Cerebellum (tissue), 4 donors: ENCODE measurements at places on chromosomes 1 and 21. TPM values are rescaled to one million over a fixed set of nuclear protein-coding genes. Genes with fewer than 3 reads are reported as not detected.

- DNase-seq, result peak; percentile 80
Measured at GRCh38 chr1:9792156-9793042, 31.4 kb downstream of the CLSTN1 start.

- no peak for DNase-seq
Measured at GRCh38 chr1:218760601-218761570, 412.8 kb upstream of the LYPLAL1 start.

Gene SLC44A3
- 3.0 TPM for total RNA-seq

Gene ANKRD65
- total RNA-seq, result 1.1 TPM

- no peak for DNase-seq
Measured at GRCh38 chr1:161966067-161966466, 57.6 kb downstream of the OLFML2B start.

Gene IVL
- not detected for total RNA-seq

Gene PLXNA2
- total RNA-seq, result 45.1 TPM

Gene FMN2
- total RNA-seq, result 40.3 TPM

DNA sequence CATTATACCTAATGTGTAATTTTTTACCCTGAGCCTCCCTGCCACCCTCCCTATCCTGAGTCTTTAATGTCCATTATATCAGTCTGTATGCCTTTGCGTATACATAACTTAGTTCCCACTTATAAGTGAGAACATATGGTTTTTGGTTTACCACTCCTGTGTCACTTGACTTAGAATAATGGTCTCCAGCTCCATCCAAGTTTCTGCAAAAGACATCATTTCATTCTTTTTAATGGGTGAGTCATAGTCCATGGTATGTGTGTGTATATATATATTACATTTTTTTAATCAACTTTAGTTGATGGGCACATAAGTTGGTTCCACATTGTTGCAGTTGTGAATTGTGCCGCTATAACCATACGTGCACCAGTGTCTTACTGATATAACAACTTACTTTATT lies 477.1 kb upstream of the NEGR1 start:
- DNase-seq, result no peak

DNA sequence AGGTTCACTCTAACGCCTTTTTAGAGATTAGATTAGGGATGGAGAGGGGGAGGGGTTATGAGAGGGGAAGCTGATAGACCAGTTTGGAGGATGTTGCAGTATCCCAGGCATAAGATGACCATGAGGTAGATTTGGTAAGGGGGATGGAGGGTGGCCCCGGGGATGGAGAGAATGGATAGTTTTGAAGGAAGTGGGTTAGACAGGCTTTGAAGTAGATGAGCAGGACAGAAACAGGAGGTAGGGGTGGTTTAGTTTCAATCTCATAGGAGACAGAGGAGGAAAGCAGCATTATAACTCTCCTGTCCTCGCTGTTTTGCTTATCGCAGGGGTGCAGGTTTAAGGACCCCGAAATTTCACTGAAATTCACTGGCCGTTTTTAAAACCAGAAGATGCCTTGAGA lies 11.8 kb downstream of the UBIAD1 start:
- no peak for DNase-seq

Gene LRRC53
- total RNA-seq, result 0.27 TPM

DNA sequence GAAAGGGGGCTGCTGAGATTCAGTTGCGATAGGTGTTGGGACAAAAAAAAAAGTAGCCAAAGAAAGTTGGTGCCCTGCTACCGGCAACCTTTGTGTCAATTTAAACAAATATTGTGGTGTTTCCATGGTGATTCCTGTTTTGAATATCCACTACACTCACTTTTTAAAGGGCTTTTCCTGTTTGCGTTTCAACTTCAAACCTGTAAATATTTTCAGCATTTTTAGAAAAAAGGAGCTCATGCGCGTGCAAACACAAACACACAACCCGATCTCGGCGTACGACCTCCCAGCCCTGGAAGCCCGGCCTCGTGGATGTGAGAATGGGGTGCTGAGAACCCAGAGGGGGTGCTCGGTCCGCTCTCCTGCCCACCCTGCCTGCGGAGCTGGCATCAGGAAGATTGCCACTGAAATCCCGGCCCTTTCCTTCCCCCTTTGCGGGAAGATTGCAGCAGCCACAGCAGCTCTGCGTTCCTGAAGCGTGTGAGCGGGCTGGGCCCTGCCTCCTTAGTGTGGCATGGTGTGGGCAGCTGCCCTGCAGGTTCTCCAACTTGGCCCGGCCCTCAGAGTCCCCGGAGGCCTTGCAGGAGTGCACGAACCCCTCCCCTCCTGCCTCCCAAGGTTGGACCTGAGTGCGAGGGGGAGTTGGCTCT lies 34.8 kb downstream of the CASZ1 start:
- no peak for DNase-seq

DNA sequence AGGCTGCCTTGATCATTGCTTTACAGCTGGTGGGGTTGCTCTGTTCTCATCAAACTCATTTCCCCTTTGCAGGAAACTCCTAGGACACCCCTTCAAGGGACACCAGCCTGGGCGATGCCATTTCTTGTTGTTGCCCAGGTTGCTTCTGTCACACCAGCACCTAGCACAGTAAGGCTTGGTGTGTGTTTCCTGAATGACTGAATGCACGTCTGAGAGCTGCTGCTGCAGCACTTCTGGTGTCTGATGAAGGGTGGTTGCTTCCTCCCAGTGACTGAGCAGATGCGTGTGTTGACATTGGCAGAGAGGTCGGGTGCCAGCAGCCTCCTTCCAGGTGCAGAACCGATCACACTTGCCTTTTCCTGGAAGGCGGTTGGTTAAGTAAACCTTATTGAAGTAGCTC lies 477.4 kb downstream of the CAMTA1 start:
- no peak for DNase-seq

DNA sequence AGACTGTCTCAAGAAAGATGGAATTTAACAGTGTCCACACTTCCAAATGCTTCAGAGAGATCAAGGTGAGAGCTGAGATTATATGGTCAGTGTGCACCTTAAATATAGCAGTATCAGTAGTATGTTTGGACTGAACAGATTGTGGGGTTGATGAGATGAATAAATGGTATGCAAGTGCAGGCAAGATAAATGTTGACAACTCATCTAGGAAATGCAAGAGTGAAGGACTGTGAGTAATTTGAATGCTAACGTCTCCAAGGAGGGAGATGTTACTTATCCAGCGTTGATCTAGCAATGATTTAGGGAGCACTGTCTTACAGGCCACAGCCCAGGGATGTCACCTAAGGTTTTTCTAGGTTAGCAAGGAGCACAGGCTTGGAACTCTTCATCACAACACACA lies 170.7 kb upstream of the GALNT2 start:
- DNase-seq, result no peak

DNA sequence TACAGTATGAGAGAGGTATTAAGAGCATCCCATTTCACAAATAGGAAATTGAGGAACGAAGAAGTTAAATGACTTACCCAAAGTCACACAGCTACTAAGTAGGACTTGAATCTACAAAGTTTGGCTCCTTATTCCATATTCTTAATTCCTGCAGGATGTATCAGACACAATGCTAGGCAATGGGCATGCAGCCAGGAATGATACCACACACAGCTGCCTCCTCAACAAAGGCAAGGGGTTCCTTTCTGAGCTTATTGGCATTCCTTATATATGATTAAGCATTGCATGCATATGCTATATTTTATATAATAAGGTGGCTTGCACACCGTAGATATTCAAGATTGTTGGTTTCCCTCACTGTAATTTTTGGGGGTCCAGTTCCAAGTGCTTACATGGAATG lies 34.2 kb upstream of the JUN start:
- no peak for DNase-seq

- DNase-seq, result no peak
Measured at GRCh38 chr1:68969441-68969840, 472.6 kb upstream of the DEPDC1 start.

DNA sequence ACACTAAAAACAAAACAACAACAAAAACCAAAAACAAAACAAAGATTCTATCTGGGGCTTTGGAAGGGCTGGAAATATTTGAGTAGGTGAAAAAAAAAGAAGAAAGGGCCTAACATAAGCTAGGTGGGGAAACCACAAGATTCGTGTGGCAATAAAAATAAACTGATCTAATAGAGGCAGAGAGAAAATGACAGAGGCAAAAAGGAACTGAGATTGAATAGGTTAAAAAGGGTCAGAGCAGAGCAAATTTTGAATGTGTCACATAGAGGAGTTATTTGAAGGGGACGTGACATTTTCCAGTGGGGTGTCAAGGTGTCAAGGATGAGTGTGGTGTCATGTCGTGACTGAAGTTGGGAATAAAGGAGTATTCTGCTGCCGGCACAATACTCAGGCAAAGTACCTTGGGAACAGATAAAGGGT lies 65.2 kb upstream of the RALGPS2 start:
- DNase-seq, result no peak

GRCh38 chr1:113931451-113931851 lies 2.3 kb downstream of the HIPK1 start:
- DNase-seq, result no peak

GRCh38 chr1:201537028-201537427 lies 1.9 kb upstream of the NAV1 start:
- no peak for DNase-seq

GRCh38 chr1:116164150-116164549 lies 53.0 kb downstream of the MAB21L3 start:
- DNase-seq, result peak; percentile 12
